ENCODE measurements at places on chromosomes 7 and 10.

GRCh38 chr10:44788147-44789129, 122.7 kb upstream of the TMEM72 start:
- DNase-seq = no peak

DNA sequence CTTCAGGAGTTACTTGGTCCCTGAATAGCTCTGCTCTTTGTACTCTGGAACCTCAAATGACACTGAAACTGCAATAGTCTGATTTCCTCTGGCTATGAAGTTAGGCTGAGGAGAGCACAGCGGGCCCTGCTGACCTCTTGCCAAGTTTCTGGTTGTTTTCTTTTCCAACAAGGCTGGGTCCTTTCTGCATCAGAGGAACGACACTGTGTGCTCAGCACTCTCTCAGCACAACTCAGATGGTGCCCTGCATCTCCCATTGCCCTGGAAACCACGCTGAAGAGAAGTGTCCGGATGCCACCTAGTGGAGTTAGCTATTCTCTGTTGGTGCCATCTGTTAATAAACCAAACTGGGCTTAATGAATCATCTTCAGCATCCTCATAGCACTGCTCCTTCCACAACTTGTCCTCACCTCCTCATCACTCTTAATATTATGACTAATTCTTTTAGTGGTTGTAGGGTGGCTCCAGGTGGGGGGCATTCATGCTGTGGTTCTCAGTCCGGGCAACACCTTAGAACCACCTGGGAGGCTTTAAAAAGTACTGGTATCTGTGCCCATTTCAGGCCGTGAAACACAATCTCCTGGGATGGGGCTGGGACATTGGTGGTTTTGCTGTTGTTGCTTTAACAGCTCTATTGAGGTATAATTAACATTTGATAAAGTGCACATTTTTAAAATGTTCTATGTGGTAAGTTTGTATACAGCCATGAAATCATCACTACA, 8.2 kb upstream of the EFCAB10 start:
- peak; percentile 63 for DNase-seq

DNA sequence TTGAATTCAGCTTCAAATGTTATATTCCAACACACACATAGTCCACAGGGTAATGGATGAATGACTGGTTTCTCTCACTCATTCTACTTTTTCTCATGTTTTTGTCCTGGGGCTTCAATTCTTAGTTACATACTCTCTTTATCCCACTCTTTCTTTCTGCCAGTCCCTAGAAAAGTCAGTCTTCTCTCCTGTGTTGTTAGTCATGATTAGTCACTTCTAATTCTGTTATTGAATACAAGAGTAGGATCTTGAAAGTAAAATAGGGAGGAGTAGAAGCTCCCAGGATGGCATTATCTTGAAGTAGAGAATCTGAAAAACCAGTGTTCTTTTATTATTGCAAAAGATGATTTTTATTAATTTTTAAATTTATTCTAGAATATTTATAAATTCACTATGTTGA, 45.5 kb upstream of the CALCR start:
- no peak for DNase-seq

DNA sequence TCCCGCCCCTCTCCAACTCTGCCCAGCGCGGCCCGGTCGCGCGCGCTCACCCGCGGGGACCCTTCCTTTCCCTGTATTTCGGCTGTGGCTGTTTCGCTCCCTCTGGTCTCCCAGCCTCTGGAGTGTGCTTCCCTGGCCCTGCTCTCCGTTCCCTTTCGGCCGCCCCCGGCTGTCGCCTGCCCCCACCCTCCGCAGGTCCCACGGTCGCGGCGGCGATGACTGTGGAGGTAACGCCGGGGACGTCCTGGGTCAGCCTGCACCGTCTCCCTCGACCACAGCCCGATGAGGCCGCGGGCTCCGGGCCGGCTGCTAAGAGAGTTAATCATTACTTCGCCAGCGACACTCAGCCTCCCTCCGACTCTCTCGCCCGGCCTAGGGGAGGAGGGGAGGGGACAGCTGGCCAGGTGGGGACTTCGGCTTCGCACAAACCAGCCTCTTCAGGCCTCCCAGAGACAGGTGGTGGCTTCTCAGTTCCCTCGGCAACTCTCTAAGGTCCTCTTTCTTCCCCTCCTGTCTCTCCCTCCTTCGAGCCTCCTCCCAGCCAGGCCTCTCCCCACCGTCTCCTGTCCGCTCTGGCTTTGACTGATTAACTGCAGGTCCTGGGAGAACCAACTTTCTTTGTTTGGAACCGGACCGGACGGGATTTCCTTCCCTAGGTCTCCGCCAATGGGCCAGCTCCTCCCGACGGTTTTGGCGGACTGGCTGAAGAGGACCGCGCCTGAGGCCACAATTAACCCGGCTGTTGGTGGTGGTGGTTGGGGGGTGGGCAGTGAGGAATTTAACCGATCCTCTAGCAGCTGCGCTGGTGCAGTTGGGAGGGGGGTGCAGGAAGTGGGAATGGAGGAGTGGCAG, 5.6 kb upstream of the PAX2 start:
- DNase-seq = no peak

- no peak for DNase-seq
Observed at GRCh38 chr10:69102440-69102839, 14.5 kb downstream of the SRGN start.

DNA sequence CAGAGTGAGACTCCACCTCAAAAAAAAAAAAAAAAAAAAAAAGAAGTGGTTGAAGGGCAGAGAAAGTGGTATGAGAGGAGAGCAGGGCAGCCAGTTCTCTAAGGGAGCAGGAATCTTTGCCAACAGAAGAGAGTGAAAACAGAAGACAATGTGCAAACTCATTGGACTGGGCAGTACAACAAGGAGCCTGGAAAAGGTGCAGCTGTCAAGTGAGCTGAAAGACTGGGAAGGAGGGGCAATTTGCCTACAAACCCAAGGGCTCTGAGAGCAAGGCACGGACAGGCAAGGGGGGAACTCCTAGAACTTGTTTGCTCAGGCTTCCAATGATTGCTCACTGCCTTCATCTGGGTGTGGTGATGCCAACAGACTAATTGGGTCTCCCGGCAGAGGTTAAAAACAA, 9.5 kb downstream of the ACTR1A start:
- DNase-seq = no peak

DNA sequence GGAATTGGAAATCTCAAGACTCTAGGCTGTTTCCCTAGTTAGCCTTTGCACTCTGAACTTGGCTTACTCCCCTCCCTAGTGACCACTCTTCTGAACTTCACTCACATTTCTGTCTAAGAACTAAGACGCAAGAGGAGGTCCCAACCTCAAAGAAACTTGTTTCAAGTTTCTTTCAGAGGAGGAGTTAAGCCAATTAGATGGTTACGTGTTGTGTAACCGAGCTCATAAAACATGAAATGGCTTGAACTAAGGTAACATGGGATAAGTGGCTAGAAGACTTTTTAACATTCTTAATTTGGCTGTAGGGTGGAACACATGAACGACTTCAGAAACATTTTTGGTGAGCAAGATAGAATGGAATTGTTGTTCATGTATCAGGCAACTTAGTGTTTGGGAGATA, 39.5 kb upstream of the SEC61G start:
- no peak for DNase-seq

DNA sequence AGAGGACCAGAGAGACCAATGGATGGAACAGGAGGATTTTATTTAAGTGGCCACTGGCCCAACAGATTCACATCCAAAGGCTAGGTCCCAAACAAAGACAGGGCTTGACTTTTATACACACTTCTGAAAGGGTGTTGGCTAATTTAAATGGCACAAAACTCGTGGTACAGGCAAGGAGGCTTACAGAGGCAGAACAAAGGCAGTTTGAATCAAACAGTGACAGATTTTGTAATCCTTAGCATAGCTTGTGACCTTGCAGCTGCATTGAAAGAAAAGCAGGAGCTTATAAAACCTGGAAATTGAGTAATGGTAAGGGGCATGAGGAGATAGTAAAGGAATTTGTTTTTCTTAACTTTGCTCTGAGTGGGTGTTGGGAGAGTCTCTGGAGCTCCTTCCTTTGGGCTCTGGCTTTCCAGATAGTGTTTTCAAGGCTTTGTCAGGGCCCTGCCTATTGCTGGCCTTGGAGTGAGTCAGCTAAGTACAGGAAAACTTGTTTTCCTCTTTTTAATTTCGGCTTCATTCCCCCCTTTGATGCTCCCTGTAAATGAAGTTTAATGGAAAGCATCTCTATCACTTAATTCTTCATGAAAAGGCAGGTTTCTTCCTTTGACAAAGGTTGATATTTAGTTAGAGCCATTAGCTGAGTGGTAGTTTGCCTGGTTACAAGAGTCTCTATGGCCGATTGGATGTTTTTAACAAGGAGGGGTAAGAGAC, 96.9 kb downstream of the TRIM24 start:
- no peak for DNase-seq

DNA sequence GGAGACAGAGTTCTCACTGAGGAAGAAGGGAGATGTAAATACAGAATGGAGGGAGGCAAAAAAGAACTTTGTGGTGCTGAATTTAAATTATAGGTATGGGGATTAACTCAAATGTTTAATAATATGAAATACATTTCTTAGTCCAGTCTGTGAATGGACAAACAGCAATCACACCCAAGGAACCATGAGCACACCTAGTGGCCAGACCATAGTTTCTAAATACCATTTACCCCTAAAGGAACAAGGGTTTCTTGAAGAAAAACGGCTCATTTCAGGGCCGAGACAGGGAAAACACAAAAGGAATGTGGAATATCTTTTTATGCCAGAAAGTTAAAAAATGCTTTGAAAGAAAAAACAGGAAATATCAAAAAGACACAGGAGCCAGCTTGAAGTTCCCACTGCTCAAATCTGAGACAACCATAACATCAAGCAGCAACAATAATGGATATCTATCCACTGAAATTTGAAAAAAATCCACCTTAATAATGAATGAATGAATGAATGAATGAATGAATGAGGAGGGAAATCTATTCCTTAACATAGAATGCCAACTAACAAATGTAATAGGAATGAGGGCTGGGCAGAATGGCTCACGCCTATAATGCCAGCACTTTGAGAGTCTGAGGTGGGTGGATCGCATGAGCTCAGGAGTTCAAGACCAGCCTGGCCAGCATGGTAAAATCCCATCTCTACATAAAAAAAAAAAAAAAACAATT, 8.6 kb downstream of the IPMK start:
- DNase-seq = no peak

DNA sequence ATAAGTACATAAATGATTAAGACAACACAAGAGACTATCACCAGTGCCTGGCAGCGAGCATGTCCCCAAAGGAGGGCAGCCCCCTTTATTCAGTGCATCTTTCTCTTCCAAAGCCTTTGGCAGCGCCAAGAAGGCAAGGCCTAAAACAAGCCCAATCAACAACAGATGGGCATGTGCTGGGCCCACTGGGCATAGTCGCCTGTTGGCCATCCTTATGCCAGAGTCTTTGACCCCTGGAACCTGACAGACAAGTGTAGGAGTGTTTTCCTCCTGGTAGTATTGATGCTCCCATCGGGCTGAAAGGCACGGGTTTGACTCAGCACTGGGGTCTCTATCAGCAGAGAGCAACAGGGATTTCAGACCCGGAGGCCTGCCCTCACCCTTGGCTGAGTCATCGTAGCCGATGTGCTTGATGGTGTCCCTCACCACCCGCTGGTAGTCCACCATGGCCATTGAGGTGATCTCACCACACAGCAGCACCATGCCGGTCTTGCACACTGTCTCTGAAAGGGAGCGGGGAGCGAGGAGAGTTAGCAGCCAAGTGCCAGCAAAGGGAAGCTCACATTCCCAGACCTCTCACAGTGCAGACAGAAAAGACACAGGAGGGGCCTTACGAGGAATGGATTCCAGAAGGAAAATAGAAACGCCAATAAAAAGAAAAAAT, 5.8 kb downstream of the MAT1A start:
- no peak for DNase-seq

DNA sequence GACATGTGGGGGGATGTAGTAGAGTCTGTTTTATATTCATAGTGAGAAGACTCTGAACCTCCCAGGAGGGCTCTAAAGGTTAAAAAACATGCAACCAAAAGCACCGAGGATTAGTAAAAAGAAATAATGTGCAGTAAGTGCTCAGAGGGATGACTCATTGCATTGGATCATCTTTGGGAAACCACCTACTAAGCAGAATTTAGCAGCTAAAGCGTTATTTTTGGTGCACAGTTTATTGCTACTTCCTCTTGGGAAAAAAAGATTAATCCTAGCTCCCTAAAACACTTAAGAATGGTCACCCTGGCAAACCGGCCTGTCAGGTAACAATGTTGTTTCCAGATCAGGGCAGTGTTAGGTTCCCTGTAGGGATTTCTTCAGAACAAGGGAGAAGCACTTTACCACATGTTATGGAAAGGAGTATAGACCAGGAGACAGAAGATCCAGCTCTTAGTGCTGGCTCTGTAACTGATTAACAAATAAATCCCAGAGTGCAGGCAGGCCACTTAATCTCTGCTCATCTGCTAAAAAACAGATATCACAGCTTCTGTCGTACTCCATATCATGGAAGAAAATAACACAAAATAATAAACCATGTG, 44.8 kb upstream of the FAM133B start:
- no peak for DNase-seq

DNA sequence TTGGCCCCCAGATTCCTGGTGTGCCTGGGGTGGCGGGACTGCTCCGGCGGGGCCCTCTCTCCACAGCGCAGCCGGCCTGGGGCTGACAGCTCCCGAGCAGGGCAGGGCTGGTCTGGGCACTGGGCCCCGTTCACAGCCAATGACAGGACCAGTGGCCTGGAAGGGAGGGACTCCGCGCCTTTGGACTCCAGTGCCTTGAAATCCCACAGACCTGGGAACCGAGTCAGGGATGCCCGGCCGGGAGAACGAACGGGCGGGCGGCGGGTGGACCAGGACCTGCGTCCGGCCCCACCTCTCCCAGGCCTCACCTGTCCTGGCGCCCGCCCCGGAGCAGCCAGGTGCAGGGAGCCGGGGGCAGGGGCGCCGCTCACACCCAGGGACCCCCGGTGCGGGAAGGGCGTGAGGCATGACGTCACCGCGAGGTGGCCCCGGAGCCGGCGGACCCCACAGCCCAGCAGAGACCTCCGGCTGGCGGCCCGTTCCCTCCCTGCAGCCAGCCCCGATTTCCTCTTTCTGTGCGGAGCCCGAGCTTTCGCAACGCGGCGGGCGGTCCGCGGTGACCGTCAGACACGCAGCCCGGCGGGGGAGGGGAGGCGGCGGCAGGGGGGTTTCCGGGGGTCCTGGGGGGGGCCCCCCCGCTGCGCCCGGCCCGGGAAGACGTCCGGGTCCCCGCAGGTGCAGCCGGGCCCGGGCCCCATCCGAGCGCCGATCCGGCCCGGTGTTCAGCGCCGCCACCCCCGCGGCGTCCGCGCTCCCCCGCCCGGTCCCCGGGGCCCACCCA, 743 bp downstream of the ADAP1 start:
- peak; percentile 41 for DNase-seq

DNA sequence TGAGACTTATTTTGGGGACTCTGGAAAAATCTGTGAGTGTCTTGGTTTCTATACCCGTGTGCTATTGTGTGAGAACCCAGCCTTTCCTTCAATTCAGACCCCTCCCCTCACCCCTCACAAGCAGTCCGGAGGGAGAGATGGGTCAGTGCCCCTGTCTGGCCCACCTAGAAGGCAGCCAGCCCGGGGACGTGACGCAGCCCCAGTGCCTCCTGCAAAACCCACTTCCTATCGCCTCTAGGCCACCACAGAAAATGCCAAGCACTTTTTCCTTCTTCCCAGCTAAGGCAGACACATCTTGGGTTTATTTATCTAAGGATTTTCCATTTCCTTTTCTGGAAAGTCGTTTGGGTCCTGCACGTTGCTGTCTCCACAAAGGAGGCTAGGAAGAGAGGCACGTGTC, 11.6 kb upstream of the AQP1 start:
- DNase-seq = no peak

- no peak for DNase-seq
Observed at GRCh38 chr7:85719981-85720953, 533.4 kb upstream of the SEMA3D start.

- DNase-seq = no peak
Observed at GRCh38 chr10:48279081-48279751, 4.7 kb upstream of the FRMPD2 start.

- DNase-seq = no peak
Observed at GRCh38 chr7:31761646-31762045, 74.6 kb downstream of the PPP1R17 start.

Data from left hindlimb (tissue), 1 donor.